ENCODE measurements at places on chromosomes 1 and 21. TPM values are rescaled to one million over a fixed set of nuclear protein-coding genes. Genes with fewer than 3 reads are reported as not detected.

The VWA5B1 gene
- under 0.01 TPM for total RNA-seq

The DCDC2B gene
- total RNA-seq, result under 0.01 TPM

The NTMT2 gene
- not detected for total RNA-seq

The ELAVL4 gene
- 0.27 TPM for total RNA-seq

- DNase-seq, result no peak
These were observed 27.7 kb upstream of the MAGOH start for GRCh38 chr1:53266038-53266437.

- no peak for DNase-seq
These were observed 434.5 kb upstream of the OLFM3 start for GRCh38 chr1:102431253-102431652.

GRCh38 chr1:78388275-78388674, 102.5 kb upstream of the PTGFR start:
- DNase-seq, result no peak

DNA sequence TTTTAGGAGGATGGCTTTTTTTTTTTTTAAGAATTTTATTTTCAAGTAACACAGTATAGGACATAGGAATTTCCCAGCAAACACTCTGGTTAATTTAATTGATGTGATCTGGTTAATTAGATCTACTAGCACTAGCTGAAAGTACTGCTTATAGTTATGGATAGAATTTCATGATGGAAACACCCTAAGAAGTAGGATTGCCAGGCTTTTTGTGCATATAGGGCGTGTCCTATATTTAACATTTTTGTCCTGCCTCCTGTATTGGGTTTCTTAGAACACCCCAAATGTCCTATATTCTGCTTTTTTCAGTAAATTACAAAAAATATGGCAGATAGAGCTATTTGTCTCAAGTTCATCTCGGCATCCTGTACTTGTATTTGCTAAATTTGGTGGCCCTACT, 13.5 kb upstream of the AXDND1 start:
- DNase-seq, result no peak

GRCh38 chr1:53956308-53957168, 10.4 kb downstream of the LRRC42 start:
- DNase-seq, result no peak

DNA sequence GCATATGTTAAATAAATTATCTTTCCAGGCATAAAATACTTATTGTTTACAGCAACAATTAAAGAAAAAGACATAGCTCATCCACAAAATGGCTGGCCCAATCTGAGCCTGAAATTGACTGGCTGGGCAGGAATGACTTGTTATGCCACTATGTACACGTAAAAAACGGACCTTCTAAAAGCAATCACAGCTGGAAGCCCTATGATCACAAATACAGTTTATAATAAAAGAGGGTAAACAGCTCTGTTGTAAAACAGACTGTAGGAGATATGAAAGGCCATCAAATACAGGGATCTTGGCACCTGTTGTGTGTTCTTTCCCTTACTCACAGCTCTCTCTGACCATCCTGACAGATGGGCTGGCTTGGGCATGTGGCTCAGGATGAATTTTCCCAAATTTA, 70.5 kb upstream of the DMRTA2 start:
- no peak for DNase-seq
